NCI-H187 treated with DMSO at 0.1 percent for 48 hours (cell line): ENCODE measurements at places on chromosomes 5 and 9.

- no peak for DNase-seq
These were observed 39.1 kb downstream of the SPEF2 start for GRCh38 chr5:35656721-35657120.

GRCh38 chr9:90927496-90927895, 125.9 kb downstream of the SYK start:
- DNase-seq, result no peak

GRCh38 chr5:24225051-24225450, 419.7 kb downstream of the CDH10 start:
- no peak for DNase-seq

DNA sequence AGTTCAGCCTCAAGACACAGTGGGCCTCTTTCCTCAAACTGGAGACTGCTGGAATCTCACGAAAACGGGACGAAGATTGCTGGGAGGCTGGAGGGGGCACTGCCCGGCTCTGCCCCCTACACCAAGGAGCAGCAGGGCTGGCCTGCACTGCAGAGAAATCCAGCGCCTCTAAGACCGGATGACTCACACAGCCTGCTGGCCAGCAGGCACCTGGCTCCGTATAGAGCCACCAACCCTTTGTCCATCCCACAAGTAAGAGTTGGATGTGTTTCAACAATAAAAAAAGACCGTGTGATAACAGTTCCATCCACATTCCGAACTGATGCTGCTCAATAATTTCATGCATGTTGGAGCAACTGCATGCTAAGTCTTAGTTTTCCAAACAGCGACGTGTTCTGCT, 11.5 kb downstream of the CCDC127 start:
- no peak for DNase-seq

GRCh38 chr5:143837306-143837848, 25.4 kb downstream of the HMHB1 start:
- DNase-seq, result peak; percentile 20

GRCh38 chr5:1483856-1484729, 38.9 kb upstream of the SLC6A3 start:
- no peak for DNase-seq

GRCh38 chr5:5079876-5080275, 60.3 kb upstream of the ADAMTS16 start:
- no peak for DNase-seq

DNA sequence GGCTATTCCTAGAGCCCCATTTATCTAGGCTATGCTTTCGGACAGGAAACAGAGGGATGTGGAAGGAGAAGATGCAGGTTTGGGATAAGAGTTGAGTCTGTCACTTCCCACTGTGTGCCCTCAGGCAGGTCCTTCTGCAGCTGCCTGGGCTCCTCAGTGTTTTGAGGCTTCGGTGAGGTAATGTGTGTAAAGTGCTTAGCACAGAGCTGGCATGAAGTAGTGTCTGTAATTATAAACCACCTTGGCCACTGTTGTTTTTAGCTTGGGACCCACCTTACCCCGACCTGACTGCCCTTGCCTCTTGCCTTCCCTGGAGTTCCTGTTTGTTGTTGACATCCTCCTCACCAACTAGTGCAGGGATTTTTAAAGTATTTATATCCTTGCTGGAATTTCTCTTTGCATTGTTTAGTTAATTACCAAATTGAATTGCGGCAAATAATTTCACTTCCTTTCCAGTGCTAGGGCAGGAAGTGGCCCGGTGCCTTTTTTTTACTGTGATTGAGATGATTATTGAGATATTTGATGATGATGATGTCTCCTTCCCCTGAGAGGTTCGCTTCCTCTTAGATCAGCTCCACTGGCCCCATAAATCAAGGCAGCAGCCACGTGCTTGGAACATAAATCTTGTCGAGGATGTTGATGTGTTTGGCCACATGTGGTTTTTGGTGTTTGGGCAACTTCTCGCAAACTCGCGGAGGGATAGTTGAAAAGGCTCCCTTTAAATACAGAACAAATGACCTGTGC, 38.3 kb upstream of the DAB2IP start:
- DNase-seq, result no peak

GRCh38 chr5:107670087-107670931, 428 bp downstream of the EFNA5 start:
- DNase-seq, result no peak

DNA sequence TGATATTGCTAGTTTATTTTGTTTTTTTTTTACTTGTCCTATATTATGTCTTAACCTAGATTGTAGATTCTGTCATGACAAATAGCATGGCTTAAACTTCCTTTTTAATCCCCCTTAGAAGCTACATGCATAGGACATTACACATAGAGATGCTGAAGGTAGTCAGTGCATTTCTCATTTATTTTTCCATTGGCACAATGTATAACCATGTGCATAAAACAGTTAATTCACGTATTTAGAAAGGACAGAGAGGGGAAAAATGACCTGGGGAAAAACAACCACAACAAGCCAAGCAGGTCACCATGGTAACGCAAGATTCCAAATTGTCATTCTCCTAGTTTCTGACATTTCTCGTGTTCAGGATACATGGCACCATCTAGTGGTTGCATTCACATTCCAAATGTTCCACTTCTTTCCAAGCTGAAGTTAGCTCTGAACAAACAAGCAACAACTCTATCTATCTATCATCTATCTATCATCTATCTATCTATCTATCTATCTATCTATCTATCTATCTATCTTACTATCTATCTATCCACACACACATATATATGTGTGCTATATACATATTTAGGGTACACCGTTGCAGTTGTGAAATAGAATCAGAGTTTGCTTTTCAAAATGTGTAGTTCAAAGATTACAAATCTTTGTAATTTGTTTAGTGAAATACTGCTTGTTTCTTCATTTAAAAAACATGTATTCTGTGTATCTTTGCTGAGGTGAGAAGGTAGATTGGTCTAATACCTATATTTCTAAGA, 487.2 kb upstream of the ST8SIA4 start:
- peak; percentile 0 for DNase-seq

- no peak for DNase-seq
These were observed 43.4 kb upstream of the CDKN2B start for GRCh38 chr9:22052376-22052945.

GRCh38 chr5:127909066-127909465, 174.5 kb upstream of the SLC12A2 start:
- DNase-seq, result no peak
